ENCODE measurements at places on chromosomes 2 and 18.
A peak's percentile ranks its signal among the peaks of the same experiment; 100 is the strongest.

DNA sequence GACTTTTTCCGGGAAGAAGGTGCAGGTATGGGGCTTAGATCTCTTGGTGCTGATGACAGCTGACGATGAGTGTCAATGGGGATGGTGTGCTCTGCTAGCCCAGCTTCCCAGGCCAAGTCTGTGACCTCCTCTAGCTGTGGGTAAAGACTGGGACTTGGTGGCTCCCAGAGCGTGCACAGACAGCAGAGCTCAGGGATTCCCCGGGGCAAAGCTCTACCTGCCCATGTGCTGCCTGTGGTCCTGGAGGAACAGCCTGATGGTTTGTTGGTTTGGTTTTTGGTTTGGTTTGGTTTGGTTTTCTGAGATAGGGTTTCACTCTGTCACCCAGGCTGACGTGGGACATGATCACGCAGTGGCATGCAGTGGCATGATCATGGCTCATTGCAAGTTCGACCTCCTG lies 19.2 kb downstream of the ATP6V1B1 start:
- no peak for DNase-seq

DNA sequence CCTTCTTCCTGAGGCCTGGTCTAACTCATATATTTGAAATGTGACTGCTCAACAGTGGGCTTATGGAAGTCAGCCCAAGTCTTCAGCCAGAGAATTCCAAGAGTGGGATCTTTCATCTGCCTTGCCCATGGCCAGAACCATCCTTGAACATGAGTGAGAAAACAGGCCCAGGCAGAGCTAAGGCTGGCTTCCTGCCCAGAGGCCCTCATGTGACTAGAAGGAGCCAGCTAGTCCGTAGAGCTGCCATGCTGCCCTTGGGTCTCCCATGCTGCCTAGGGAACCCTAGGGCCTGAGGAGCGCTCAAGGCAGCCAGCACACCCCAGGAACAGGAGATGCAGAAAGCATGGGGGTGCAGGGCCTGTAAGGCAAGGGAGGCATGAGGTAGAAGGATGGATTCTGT lies 203.6 kb downstream of the FHOD3 start:
- no peak for DNase-seq

DNA sequence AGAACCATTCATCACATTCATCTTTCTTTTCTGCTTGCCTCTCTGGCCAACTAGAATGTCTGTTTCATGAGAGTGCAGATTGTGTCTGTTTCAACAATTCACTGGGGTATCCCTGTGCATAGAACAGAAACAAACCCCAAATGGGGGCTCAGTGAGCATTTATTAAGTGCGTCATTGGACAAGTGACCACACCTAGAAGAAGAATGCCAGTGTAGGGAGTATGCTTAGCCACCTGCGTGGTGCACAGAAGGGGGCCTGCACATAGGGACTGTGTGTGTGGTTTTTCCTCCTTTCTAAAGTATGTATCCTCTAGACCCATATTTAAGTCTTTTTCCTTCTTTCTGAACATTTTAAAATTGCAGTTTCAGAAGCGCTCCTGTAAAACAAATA lies 255.9 kb downstream of the AGAP1 start:
- DNase-seq = no peak

GRCh38 chr2:75012080-75012479 lies 53.6 kb downstream of the POLE4 start:
- no peak for DNase-seq

- no peak for DNase-seq
Observed at GRCh38 chr18:40075616-40076015, 1879.4 kb upstream of the PIK3C3 start.

- DNase-seq = no peak
Observed at GRCh38 chr18:11983592-11983991, 2.3 kb downstream of the IMPA2 start.

DNA sequence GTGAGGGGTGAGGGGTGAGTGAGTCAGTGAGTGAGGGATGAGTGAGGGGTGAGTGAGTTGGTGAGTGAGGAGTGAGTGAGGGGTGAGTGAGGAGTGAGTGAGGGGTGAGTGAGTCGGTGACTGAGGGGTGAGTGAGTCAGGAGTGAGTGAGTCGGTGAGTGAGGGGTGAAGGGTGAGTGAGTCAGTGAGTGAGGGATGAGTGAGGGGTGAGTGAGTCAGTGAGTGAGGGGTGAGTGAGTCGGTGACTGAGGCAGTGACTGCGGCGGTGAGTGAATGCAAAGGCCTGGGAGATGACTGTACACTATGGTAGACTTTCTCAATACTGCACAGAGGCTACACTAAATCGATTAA lies 16.6 kb downstream of the THAP4 start:
- DNase-seq = no peak

- DNase-seq = no peak
Observed at GRCh38 chr2:47631306-47631705, 151.6 kb upstream of the MSH6 start.

- no peak for DNase-seq
Observed at GRCh38 chr2:6080932-6081753, 389.0 kb downstream of the SOX11 start.

GRCh38 chr18:46768166-46768921 lies 11.5 kb upstream of the ST8SIA5 start:
- DNase-seq = peak; percentile 31

- DNase-seq = peak; percentile 67
Observed at GRCh38 chr2:29114946-29115609, at the start of gene CLIP4. Gene CLIP4 (plus strand): TSS chr2:29115415. CDS start chr2:29121389, 5,974 bp downstream.

Measured in left cardiac atrium (tissue), 4 donors.